ENCODE measurements at places on chromosomes 1 and 21. TPM values are rescaled to one million over a fixed set of nuclear protein-coding genes. Genes with fewer than 3 reads are reported as not detected.

Gene CYP4A11
- polyA plus RNA-seq: not detected

Gene CLIC6
- 0.81 TPM for polyA plus RNA-seq

Gene CLDN17
- polyA plus RNA-seq: not detected

Gene DIO1
- polyA plus RNA-seq: not detected

Gene TSPEAR
- 0.53 TPM for polyA plus RNA-seq

Data from small intestine (tissue), 16 donors.